Large intestine (tissue), 12 donors: ENCODE measurements at places on chromosomes 12 and 14. TPM values are rescaled to one million over a fixed set of nuclear protein-coding genes. Genes with fewer than 3 reads are reported as not detected.

DNA sequence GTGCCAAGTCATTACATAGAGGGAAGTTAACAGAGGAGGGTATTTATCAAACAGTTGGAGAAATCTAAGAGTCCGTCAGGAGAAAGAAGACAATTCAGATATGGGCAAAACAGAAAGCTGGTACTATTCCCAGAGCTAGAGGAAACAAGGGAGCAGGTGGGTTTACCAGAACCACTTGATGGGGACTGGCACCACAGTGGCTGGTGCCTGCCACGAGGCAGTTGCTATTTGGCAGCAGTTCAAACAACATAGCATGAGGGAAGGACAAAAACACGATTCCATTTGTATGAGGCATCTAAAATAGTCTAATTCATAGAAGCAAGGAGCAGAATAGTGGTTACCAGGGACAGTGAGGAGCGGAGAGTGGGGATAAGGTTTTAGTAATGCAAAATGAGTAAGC lies 24.6 kb upstream of the KLRD1 start:
- no peak for DNase-seq

DNA sequence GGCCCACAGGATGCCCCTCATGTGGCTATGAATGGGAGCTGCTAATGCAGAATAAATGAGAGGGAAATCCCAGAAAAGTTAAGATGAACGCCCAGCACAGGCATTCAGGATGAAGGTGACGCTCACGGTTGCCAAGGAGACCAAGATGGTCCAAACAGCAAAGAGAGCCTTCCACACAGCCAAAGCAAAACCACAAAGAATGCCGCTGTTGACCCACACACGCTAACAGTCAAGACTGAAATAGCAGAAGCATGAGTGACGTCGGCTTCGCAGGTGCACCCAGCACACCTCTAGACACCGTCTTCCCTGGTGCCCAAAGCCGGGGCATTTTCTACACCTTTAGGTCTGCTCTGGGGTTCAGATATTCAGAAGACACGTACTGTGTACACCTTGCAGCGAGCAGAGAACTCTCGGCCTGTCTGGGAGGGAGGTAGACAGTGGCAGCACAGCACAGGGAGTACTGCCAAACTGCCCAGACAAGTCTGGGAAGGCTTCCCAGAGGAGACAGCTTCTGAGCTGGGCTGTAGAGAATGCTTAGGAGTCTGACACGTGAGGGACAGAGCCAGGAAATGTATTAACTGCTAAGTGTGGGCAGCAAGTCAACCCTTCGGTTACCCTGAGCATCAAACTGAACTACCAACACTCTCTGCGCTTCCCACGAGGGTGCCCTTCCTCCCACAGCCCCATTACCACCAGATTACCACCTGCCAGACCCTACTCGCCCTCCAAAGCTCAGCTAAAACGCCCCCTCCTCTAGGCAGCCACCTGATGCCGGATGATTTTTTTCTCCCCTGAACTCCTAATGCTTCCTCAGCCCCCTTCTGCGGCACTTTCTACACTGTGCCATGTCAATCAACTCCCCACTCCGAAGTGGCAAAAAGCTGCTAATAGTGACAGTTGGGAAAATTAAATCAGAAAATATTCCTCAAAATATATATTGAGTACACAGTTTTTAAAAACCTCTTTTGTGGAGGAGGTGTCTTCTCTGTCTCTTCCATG lies 50.1 kb downstream of the CCDC88C start:
- DNase-seq = no peak

- no peak for DNase-seq
Observed at GRCh38 chr14:22613106-22613695, 15.1 kb downstream of the ABHD4 start.

The FOXA1 gene
- polyA plus RNA-seq = 36.0 TPM

The RD3L gene
- not detected for polyA plus RNA-seq

DNA sequence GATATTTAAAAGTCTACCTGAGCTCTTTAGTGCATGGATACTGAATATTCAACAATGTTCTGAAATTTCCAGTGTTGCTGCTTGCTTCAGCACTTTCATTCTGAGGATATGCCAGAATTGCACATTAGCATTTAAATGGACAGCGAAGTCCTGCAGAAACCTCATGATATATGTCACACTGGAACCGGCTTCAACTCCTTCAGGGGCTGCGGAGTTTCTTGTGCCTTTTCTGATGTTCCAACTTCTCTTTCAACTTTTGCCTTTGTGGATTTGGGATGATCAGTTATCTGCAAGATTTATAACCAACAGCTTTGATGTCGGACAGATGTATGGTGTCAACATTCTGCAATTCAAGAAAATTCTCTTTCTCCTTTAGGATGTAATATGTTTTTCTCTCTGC lies 142.5 kb upstream of the LMNTD1 start:
- DNase-seq = no peak

GRCh38 chr12:22874151-22874550 lies 249.2 kb downstream of the ETNK1 start:
- no peak for DNase-seq

The KIAA0586 gene
- 13.0 TPM for polyA plus RNA-seq

The KRT78 gene
- polyA plus RNA-seq = not detected

The TGFB3 gene
- 21.1 TPM for polyA plus RNA-seq
